Psoas muscle (tissue), 8 donors: ENCODE measurements at places on chromosomes 1 and 21. TPM values are rescaled to one million over a fixed set of nuclear protein-coding genes. Genes with fewer than 3 reads are reported as not detected.

Gene SLC1A7
- polyA plus RNA-seq: 0.04 TPM

Gene CSF3R
- 0.52 TPM for polyA plus RNA-seq

Gene PPP1R8
- polyA plus RNA-seq: 18.5 TPM

Gene CITED4
- polyA plus RNA-seq: 6.6 TPM

Gene DMRTA2
- polyA plus RNA-seq: 0.01 TPM

Gene SELL
- 0.33 TPM for polyA plus RNA-seq

Gene COL24A1
- 0.03 TPM for polyA plus RNA-seq

Gene ZBTB8A
- 1.6 TPM for polyA plus RNA-seq

Gene RBP7
- 7.0 TPM for polyA plus RNA-seq

Gene CENPL
- polyA plus RNA-seq: 7.0 TPM

Gene CD48
- polyA plus RNA-seq: 0.91 TPM

Gene C1orf87
- polyA plus RNA-seq: not detected

Gene TLCD4
- 11.2 TPM for polyA plus RNA-seq

Gene TMPRSS15
- not detected for polyA plus RNA-seq

Gene ETV3L
- not detected for polyA plus RNA-seq

Gene BMP8B
- polyA plus RNA-seq: 0.11 TPM

Gene CD1E
- polyA plus RNA-seq: 0.08 TPM

Gene AIRE
- 0.01 TPM for polyA plus RNA-seq

Gene SLC35D1
- 3.8 TPM for polyA plus RNA-seq

Gene CDKN2C
- 12.7 TPM for polyA plus RNA-seq

Gene LRRN2
- polyA plus RNA-seq: 0.94 TPM

Gene ITLN2
- polyA plus RNA-seq: not detected

Gene FCGR1A
- polyA plus RNA-seq: 0.25 TPM
